ENCODE measurements at places on chromosomes 6 and 20.

GRCh38 chr20:44692932-44693480 is 22.2 kb upstream of the CCN5 start:
- no peak for DNase-seq

DNA sequence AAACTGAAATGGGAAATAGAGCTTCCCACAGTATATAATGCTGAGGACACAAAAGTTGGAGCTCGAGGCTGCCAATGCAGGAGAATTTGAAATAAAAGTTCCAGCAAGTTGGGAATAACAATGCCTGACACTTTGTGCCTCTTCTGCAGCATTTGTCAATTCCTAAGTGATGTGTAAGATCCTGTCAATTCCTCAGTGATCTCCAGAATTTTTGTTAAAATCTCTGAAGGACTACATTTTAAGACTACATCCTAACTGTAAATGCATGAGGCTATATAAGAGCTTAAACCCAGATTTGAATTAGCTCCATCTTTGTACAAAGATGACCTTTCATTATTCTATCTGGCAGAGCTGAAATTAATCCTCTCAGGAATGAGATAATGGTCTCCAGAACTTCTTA is 208.2 kb downstream of the COL12A1 start:
- no peak for DNase-seq

DNA sequence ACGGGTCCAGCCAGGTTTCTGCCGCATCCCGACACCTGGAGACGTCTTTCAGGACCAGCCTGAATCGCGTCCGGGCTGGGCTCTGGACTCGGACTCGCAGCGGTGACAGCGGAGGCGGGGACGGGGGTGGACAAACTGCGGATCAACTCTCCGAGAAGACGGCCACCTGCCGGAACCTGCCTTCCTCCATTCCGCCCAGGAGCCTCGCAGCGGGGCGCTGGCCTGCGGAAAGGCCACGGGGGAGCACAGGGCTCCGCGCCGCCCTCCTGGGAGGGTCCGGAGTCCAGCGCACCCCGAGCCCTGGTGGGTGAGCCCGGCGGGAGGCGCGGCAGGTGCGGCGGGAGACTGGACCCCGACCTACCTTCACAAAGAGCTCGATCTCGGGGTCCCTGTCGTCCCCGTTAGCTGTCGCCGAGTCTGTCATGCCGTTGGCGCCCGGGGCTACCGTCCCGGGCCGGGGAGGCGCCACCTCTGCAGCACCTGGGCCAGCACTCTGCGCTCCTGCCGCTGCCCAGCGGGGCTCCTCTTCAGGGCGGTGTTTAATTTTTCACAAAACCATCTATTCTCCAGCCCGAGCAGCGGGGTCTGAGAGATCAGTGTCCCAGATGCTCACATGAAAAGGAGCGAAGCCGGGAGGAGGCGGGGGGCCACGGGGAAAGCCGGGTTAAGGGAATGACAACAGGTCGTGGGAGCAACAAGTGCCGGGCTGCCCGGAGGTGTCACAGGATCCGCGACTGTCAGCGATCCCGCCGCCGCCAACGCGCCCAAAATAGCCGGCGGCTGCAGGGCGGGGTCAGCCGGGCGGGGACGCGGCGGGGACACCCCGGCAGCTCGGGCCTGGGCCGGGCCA is at the start of gene CLIC5:
TSS of gene CLIC5 (minus strand) at position 742 of the 850 bp plus-strand sequence. CDS start at position 424, 318 bp downstream.
- no peak for DNase-seq

GRCh38 chr6:157249826-157250225 is 73.5 kb downstream of the TMEM242 start:
- DNase-seq = no peak

- no peak for DNase-seq
Observed at GRCh38 chr6:169990095-169991030, 238.9 kb downstream of the ERMARD start.

DNA sequence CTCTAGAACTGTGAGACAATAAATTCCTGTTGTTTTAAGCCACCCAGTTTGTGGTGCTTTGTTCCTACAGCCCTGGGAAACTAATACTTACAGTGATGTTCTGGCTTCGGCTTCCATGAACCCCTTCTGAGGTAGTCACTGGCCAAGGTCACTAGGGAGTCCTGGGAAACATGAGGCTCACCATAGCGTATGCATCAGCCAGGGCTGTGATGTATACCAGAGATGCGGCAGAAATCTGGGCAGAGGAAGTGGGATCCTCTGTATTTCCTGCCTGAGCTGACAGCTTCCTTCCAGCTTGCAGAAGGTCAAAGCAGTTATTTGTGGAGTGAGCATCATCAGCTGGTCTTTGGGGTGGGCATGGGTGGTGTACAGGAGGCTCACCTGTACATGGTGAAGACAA is 27.9 kb downstream of the KAT14 start:
- DNase-seq = no peak

- no peak for DNase-seq
Observed at GRCh38 chr6:168717491-168717890, 276.5 kb downstream of the SMOC2 start.

- no peak for DNase-seq
Observed at GRCh38 chr6:151141685-151142084, 98.1 kb upstream of the AKAP12 start.

- no peak for DNase-seq
Observed at GRCh38 chr20:43751167-43752050, 24.6 kb upstream of the GTSF1L start.

DNA sequence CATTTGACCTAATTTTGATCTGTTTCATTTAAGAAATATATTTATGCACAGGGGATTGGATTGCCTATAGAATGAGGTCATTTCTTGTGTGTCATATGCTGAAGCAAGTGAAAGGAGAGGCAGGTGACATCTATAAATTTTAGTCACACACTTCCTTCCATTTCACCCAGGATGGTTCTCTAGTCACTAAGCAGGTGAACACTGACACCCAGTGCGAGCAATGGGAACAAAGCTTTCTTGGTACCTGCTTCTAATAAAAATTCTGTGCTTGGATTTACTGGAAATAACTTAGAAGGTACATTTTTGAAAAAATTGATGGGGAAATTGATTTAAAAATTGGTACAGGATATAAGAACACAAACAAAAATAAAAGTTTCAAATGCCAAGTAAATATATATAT is 66.9 kb upstream of the MC3R start:
- DNase-seq = no peak
